Skeletal muscle tissue (tissue), 5 donors: ENCODE measurements at places on chromosomes 16 and 17. TPM values are rescaled to one million over a fixed set of nuclear protein-coding genes. Genes with fewer than 3 reads are reported as not detected.

Gene HSD11B2
- 2.6 TPM for total RNA-seq

Gene HOXB1
- total RNA-seq: not detected

Gene KRTAP2-1
- not detected for total RNA-seq

Gene FMNL1
- total RNA-seq: 3.1 TPM

Gene GAS2L2
- total RNA-seq: not detected

Gene ENPP7
- total RNA-seq: not detected
